ENCODE measurements at places on chromosomes 6 and 20.
A peak's percentile ranks its signal among the peaks of the same experiment; 100 is the strongest.

GRCh38 chr6:116476002-116476678 is 15.0 kb downstream of the CALHM6 start:
- DNase-seq = no peak

DNA sequence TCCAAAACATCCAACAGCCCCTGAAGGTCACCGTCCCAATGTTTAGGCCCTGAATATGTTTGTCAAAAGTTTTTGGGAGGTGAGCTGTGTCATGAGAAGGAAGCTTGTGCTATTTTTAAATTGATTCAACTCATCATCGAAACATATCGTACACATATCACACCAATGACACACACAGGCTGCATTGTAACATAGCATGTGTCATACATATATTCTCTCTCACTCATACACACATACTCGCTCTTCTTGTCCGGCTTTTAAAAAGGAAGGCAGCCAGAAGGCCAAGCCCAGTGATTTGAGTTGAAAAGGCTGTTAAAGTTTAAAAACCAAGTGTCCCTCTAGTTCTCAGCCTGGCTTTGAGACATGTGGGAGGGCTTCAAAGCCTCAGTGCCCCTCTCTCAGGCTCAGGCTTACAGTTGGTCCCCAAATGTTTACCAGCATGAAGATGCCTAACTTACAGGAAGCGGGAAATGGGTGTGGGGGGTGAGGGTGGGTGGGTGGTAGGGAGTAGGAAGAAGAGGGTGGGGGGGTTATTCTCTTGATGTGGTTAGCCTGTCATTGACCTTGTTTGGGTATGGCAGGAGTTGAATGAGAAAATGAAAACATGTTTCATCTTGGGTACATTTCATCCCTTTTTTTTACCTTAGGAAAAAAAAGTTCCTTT is 3.3 kb upstream of the PRDM1 start:
- no peak for DNase-seq

- no peak for DNase-seq
These were observed 31.5 kb upstream of the THBS2 start for GRCh38 chr6:169285165-169285564.

- no peak for DNase-seq
These were observed 1339.4 kb downstream of the GRIK2 start for GRCh38 chr6:102732898-102733297.

- no peak for DNase-seq
These were observed 739 bp downstream of the GSS start for GRCh38 chr20:34954904-34955230.

GRCh38 chr6:53792973-53793317 is 1.9 kb upstream of the LRRC1 start:
- DNase-seq = no peak

- DNase-seq = no peak
These were observed 525.1 kb upstream of the NOX3 start for GRCh38 chr6:155980768-155981079.

DNA sequence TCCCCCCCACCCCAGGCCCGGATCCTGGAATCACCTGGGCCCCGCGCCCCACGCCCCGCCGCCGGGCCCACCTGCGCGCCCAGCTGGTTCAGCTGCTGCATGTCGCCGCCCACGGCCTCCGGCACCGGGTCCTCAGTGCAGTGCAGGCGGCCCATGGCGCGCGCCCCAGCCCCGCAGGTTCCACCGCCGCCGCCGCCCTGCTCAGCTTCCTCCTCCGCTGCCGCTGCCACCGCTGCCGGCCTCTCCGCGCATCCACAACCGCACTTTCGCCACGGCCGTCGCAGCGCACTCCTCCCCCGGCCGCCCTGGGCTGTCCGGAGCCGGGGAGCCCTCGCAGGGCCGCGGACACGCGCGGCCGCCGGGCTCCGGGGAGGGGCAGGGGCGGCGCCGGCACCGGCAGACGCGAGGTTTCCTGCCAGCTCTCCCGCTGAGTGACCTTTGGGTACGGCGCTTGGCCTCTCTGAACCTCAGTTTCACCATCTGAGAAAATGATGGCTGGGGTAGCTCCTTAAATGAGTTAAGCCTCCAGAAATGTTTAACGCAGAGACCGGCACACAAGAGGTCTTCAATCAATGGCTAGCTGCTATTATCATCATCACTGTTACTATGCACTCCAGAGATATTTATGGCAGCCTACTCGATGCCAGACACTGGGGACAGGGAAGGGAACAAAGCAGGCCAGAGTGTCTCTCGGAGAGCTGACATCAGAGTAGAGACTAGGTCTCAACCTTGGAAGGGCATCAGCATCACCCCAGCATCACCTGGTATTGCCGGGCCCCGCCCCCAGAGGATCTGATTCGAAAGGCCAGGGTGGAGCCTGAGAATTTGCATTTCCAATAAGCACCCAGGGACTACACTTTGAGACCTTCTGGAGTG is at the start of gene COMMD7:
COMMD7 (minus strand) TSS at position 231 of the 876 bp plus-strand sequence; CDS start at position 155, 76 bp downstream.
- no peak for DNase-seq

- peak; percentile 39 for DNase-seq
These were observed 128.8 kb downstream of the PHF3 start for GRCh38 chr6:63764318-63764916.

- no peak for DNase-seq
These were observed 707.0 kb downstream of the QKI start for GRCh38 chr6:164121527-164121926.

DNA sequence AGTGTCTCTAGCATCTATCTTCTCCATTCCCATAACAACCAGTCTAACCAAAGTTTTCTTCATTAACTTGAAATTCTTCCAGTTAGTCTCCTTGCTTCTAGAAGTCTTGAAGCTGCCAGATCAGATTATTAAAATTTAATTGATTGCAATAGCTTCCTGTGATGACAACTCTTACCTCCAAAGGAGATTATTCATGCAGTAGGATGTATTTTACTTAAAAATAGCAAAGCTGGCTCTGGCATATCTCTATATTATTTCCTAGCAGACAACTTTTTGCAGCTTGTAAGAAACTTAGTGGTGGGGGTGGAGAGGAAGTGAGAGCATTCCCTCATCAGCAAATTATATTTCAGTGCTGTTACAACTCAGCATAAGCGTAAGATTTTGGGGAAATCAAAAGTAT is 290.4 kb downstream of the GRIK2 start:
- DNase-seq = no peak

- DNase-seq = no peak
These were observed 15.5 kb downstream of the PPIL6 start for GRCh38 chr6:109424946-109425345.

DNA sequence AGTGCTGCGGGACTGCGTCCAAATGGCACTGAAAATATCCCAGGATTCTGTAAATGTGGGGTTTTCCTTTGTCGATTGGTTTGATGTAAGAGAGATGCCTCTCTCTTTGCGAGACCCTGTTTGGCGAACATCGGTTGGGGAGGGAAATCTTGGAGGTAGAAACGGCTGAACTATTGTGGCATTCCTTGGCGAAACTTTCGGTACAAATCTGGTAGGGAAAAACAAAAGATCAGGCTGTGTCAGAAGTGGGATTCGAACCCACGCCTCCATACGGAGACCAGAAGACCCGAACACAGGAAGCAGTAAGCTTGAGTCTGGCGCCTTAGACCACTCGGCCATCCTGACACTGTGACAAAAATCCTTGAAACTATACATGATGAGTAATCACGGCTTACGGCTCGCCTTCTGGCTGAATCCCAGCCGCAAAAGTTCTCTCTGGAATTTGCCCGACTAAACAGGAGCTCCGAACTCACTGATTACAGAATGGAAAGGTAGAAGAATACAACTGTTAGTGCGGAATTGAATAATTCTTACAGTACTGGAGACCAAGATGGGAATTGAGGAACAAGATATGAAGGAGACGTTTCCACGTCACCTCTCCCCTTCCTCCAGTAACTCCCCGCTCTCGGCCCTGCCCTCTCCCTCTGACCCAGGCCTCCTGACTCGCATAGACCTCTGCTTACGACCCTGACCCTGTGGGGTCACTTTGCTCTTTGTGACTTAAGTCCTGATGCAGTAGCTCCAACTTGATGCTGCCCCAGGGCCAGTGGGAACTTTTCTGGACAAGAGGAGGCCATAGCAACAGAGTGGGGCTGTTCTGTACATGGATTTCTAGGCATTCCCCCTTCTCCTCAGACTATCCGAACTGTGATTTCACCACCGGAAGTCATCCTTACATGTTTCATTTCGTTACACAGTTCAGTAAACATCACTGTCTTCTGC is 132.8 kb upstream of the ZNF184 start:
- DNase-seq = peak; percentile 8

DNA sequence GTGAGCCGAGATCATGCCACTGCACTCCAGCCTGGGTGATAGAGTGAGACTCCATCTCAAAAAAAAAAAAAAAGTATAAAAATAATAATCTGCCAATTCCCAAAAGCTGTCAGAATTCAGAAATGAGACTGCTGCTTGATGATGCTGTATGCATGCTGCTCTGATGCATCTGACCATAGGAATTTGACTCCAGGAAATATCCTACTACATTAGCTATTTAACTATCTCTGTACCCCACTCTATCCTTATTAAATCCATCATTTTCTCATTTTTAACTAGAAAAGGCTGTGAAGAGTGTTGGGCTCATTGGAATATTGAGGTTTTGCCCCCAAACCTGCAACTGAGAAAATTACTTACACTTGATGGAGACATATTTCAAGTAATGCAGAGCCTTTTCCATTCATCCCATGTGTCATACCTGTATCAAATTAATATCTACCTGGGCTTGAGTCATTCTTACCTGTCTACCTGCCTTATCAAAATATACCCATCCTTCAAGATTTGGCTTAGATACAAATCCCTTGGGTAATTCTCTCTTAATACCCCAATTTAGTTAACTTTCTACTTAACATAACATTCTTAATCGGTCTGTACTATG is 135.2 kb upstream of the PREP start:
- no peak for DNase-seq

GRCh38 chr6:107786709-107787588 is 37.2 kb downstream of the SCML4 start:
- DNase-seq = no peak

DNA sequence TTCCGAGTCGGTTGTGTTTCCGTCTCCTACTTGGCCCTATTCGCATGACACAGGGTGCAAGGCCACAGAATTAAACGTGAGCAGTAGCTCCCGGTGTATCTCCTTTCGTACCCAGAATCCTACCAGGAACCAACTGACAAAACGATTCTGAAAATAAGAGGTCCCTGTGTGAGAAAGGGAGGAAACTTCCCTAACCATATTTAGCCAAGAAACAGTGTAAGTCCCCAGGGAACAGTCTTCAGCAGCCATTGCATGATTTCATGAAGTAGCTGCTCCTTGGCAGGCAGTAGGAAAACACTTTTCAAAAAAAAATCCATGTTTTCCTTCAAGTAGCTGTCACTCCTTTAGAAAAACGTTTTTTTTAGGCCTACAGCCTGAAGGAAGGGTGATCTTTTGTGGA is 46.9 kb downstream of the PDE10A start:
- no peak for DNase-seq

- no peak for DNase-seq
These were observed 167.8 kb downstream of the CARMIL1 start for GRCh38 chr6:25446830-25447569.

GRCh38 chr6:74280130-74280692 is 584.2 kb downstream of the CD109 start:
- DNase-seq = no peak

DNA sequence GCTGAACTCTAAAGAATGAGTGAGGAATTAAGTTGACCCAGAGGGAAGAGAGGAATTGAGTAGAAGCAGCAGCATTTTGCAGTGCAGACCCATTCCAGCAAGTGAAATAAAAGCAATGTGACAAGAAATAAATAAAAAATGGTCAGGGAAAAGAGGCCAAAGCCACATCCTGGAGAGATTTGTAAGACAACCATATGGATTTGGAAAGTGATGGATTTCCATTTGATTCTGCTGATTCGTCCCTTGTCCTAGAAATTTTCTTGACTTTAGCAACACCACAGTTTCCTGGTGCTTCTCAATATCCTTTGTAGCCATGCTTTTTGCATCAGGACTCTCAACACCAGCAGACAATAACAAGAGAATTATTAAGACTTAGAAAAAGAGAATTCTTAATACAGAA is 29.8 kb downstream of the ANKEF1 start:
- DNase-seq = no peak

DNA sequence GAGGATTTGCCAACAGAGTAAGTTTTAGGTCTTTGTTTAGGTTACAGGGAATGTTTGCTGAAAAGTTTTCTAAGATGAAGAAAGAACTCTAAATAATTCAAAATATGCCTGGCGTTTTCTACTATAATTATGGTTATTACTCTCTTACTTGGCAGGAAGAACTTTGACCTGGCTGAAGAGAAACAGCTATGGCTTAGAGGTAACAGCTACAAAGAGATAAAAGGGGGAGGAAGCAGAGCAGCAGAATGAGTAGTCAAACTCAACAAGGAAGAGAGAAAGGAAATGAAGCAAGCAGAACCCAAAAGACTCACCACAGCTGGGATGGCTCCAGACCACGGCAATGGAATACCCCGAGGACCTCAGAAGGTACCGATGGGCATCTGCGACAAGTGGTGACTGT is 95.6 kb downstream of the KIF16B start:
- no peak for DNase-seq

GRCh38 chr6:16204653-16205376 is 33.6 kb upstream of the GMPR start:
- no peak for DNase-seq

DNA sequence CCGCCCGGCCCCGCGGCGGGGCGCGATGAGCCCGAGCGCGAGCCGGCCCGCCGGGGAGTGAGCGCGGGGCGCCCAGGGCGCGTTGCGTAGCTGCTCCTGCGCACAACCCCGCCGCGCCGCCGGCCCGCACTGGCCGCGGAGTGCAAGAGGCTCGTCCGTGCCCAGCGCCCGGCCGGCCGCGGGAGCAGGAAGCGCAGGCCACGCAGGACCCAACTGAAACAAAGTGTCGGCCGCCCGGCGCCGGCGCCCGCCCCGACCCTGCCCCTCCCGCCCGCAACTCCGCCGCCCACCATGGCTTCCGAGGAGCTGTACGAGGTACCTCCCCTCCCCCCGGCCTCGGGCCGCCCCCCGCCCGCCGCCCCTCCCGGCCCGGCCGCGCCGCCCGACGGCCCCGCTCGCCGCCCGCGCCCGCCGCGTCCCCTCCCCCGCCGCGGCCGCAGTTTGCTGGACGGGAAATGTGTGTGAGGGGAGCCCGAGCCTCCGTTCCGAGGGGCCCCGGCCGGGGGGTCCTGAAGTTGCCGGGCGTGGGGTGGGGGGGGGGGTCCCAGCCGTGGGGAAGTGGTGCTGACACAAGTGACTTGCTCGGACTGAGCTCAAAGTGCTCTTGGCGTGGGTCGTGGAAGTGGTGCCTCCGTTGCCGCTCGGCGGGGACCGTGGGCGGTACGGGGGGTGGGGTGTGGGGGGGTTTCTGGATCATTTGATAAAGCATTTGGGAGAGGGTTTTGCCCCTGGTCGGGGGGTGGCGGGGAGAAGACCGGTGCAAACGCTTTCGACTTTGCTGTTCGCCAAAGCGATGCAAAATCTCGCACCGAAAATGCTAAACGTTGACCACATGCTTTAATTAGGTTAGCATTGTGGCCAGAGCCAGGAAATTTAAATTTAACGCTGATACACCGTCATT is 539 bp downstream of the CDYL start:
- no peak for DNase-seq

DNA sequence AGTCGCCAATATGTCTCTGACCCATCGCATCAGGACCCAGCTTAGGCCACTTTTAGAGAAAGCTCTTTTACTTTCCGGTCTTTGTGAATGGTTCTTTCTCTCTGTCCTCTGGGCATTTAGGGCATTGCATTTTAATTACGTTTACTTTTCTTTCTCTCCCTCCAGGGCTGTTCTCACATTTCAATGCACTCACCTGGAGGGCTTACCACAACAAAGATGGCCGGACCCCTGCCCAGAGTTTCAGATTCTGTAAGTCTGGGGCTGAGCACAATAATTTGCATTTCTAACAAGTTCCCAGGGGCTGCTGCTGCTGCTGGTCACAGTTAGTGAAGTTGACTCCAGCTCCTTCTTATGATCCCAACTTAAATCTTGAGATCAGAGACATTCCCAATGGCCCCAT is 3.0 kb downstream of the ANKRD66 start:
- DNase-seq = no peak

Data from NCI-H1930 (cell line).